OCI-M1 (cell line): ENCODE measurements at places on chromosomes 16 and 17.

GRCh38 chr17:28524476-28525424, 18.6 kb downstream of the FOXN1 start:
- peak; percentile 32 for DNase-seq

DNA sequence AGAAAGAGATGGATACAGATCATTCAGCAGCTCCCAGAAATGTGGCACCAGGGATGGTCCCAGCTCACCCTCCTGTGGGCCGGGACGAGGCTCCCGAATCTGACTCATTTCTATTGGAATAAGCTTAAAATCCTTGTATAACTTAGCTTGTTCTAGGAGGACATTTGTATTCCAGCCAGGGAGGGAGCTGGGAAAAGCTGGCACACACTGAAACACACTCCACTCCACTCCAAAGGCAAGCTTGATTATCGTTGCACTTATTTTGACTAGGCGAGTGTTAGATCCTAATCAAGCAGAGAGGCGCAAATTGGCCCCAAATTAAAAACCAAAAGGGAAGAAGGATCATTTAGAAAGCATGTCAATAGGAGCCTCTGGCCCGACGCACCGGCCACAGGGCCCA, 339.5 kb downstream of the HS3ST4 start:
- no peak for DNase-seq

DNA sequence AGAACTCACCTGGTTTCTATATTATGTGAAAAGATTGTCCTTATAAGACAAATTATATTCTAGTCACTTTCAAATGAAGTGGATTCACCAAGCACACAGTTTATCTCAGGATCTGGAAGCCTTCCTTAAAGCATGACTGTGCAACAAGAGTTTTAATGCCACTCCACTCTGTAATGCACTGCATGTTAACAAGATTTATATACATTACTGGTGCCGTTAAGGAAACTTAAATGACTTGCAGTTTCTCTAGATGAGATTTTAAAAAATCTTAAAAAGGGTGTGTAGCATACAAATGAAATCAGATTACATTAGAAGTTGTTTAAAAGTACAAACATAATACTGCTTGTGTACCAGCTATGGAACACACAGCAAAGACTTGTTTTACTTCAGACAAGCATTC, 150.8 kb downstream of the SNX11 start:
- peak; percentile 31 for DNase-seq

- DNase-seq: no peak
Observed at GRCh38 chr16:50400967-50401348, 32.2 kb upstream of the BRD7 start.

GRCh38 chr17:4209611-4210010, 54.2 kb downstream of the ANKFY1 start:
- no peak for DNase-seq

DNA sequence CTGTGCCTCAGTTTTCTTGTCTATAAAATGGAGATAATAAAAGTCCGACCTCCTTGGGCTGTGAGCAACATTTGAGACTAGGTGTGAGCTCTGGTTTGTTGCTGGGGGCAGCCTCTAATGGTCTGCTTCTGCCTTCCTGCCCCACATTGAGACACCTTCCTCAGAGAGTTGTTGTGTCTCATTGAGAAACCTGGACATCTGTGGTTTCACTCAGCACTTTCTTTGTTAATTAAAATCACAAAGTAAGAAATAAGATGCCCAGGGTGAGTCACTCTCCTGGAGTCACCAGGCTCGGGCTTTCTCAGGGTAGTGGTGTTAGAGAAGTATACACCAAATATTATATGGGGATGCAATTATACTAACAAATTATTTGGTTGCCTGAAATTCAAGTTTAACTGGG, 389.2 kb upstream of the SALL1 start:
- no peak for DNase-seq

GRCh38 chr17:81866440-81867169, 4.5 kb downstream of the ARHGDIA start:
- DNase-seq: peak; percentile 35

DNA sequence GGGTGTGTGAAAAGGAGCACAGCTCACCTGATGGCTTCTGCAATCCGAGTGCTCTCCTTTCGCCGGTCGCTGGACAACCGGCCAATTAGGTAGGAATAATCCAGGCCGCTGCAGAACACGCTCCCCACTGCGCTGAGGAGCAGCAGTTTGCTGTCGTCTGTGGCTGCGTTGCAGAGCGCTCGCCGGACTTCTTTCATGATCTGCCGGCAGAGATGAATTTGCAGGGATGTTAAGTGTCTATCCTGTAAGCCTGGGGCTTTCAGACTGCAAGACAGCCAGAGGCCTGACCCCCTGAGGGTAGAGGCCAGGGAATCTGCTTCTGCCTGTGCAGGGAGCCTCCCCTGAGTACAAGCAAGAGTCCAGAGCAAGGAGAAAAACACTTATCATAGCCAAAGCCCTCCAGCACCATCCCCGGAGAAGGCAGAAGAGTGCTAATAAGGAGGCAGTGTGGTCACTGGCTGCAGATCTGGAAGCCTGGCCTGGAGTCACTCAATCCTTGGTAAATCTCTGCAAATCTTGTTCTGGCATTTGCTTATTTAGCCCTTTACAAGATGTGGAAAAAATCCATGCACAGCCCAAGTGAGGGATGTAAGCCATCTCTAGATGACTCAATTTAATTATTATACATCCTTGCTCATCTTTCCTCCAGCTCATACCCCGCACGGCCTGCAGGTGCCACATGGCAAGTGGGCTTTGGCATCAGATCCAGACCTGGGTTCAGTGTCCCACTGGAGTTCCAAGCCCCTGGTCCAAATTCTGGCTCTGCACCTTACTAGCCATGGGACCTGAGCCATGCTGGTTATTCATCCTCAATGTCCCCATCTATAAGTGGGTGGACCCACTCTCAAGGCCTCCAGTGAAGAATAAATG, 80.2 kb downstream of the DYNLRB2 start:
- DNase-seq: no peak

GRCh38 chr16:17469011-17469740, 1.6 kb downstream of the XYLT1 start:
- DNase-seq: no peak

- DNase-seq: no peak
Observed at GRCh38 chr17:58156839-58157803, 8.9 kb downstream of the OR4D1 start.

- peak; percentile 89 for DNase-seq
Observed at GRCh38 chr17:68437979-68438822, 19.1 kb downstream of the WIPI1 start.

DNA sequence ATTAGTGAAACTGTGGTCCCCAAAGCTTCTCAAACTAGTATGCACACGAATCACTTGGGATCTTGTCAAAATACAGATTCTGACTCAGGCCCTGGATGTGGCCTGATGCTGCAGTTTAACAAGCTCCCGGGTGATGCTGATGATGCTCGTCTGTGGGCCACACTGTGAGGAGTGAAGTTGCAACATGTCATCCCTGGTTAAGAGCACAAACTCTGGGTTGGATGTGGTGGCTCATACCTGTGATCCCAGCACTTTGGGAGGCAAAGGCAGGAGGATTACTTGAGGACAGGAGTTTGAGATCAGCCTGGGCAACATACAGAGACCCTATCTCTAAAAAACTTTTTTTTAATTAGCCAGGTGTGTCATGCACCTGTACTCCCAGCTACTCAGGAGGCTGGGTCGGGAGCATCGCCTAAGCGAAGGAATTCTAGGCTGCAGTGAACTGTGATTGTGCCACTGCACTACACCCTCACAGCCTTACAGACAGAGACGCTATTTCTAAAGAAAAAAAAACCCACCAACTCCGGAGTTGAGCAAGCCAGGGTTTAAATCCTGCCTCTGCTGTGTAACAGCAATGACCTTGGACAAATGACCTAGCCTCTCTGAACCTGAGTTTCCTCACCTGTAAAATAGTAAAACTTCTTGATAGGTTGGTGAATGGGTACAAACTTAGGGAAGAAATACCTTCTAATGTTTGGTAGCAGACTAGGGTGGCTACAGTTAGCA, 24.4 kb upstream of the ABAT start:
- DNase-seq: no peak

DNA sequence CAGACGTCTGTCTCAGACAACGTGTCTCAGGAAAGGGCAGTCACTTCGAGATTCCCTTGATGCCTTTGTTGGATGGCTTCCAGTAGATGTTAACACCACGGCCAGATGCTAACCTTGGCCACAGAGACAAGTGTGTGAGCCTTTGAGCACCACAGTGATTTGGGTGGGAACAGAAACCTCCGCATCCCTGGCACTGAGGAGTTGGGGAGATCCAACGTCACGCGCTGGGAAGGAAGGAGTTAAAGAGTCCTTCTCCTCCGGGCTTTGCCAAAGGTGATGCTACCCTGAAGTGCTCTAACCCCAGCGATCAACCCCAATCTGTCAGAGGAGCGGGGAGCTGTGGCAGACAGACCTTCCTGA, 3.0 kb upstream of the ABR start:
- no peak for DNase-seq

- DNase-seq: no peak
Observed at GRCh38 chr17:74745548-74746177, 2.8 kb upstream of the NHERF1 start.

- DNase-seq: no peak
Observed at GRCh38 chr16:86045591-86045971, 146.6 kb downstream of the IRF8 start.

DNA sequence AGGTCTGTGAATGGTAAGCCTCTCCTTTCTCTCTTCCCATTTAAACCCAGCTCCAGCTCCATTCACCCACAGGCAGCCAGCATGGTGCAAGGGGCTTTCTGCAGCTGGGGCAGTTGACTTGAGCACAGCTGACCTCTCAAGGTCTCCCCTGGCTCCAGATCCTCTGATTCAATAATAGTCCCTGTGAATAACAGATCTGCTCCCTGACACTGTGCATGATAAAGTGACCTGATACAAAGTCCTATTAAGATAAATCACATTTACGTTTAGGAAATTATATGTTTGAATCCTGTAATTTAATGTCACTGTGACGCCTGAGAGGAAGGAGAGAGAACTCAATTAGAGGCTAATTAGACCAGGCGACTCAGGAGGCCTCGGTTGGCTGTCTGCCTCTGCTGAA, 540.4 kb upstream of the CDH11 start:
- no peak for DNase-seq

GRCh38 chr17:1907909-1908698, 78.3 kb downstream of the RPA1 start:
- DNase-seq: no peak

GRCh38 chr17:56481659-56482058, 111.8 kb upstream of the NOG start:
- no peak for DNase-seq

- no peak for DNase-seq
Observed at GRCh38 chr17:30340801-30341356, 7.0 kb upstream of the TMIGD1 start.

- DNase-seq: no peak
Observed at GRCh38 chr16:53530046-53530445, 27.0 kb upstream of the AKTIP start.

- no peak for DNase-seq
Observed at GRCh38 chr16:5032748-5033167, 977 bp downstream of the NAGPA start.

DNA sequence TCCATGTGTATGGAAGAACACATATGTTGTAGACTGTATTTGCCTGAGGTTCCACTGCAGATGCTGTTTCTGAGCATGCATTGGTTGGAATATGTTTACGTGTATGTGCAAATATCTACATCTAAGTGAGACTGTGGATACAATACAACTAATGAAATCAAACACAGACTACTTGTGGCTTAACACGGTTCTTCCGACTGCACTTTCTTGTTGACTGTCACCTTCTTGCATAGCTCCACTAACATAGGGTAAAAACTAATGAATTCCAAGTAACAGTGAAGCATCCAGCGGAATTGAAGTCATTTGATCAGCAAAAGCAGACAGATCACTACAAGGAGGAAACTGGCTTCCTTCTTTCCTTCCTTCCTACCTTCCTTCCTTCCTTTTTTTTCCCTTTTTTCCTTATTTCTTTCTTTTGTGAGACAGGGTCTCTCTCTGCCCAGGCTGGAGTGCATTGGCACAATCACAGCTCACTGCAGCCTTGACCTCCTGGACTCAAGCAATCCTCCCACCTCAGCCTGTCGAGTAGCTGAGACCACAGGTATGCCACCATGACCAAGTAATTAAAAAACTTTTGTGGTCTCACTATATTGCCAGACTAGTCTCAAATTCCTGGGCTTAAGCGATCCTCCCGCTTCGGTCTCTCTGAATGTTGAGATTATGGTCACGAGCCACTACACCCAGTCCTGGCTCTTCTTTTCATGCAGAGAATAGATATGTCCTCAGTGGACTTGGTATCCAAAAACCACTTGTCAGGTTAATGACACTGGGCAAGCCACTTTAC, 22.0 kb upstream of the CCL1 start:
- no peak for DNase-seq

- DNase-seq: no peak
Observed at GRCh38 chr17:27912964-27913363, 19.8 kb upstream of the LYRM9 start.

- DNase-seq: no peak
Observed at GRCh38 chr17:4554441-4554996, 665 bp downstream of the MYBBP1A start.

DNA sequence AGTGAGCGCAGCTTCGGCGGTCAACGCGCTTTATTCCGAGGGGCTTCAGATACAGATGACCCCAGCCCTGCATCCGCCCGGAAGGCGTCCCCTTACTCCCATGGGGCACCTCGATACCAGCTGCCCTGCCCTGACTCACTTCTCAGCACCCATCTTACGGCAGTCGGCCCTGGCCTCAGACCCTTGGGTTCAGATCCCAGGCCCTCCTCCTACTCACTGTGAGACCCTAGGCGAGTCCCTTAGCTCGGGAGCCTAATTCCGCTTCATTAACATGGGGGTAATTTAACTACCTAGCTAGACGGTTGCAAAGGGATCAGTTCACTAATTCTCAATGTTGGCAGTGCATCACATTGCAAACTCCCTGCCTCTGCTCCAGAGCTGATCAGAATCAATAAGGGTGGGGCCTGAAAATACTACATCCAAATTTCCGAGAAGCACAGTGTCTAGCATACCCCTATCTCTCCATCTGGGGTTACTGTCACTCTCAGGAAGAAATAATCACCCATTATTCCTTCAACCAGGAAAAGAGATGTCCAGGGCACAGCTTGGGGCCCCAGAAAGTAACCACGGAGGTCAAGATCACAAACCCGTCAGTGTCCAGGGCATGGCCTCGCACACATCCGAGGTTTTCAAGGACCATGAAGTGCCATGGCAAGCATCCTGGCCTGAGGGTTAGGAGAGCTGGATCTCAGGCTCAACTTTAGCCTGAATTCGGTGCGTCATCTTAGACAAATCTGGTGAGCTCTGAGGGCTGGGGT, 415 bp upstream of the FLOT2 start:
- no peak for DNase-seq

- no peak for DNase-seq
Observed at GRCh38 chr16:12009922-12010321, 33.4 kb downstream of the SNX29 start.

GRCh38 chr17:50147841-50148225, 2.6 kb downstream of the PPP1R9B start:
- DNase-seq: no peak

DNA sequence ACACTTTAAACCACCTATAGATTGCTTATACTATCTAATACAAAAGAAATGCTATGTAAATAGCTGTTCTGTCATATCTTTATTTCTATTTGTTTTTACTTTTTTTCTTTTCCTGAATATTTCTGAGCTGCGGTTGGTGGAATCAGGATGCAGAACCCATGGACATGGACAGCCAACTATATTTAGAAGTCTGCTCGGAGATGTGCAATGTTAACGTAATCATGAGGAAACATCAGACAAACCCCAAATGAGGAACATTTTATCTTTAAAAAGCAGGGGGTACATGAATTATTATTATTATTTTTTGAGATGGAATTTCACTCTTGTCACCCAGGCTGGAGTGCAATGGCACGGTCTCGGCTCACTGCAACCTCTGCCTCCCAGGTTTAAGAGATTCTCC, 31.4 kb upstream of the GHDC start:
- no peak for DNase-seq
